ENCODE measurements at places on chromosomes 5 and 9.

DNA sequence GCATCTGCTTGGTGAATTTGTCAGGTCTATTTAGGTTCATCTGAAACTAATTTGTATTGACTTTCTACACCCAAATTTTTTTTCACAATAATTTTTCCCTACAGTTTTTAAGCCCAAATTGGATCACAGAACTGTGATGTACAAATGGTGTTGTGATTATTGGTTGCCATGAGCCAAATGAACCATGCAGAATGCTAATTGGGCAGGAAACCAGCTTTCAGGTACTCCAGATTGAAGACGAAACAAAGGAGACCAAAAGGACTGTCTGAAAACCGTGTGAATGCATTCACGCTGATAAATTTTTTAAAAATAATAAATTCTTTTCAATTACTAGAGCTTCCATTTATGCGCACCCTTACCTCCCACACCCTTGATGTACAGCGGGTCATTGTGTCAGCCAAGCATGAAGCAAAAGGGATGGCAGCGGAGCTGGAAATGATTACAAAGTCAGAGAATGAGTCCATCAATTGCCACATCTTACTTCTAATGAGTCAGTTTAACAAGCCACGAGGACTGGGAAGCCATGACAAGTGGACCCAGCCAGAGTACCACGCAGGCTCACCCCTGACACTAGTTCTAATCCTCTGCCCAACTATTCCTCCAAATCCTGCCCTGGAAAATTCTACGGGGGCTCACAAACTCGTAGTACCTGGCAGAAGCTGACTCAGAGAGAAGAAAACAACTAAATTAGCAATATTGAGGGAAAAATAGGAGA is 66.5 kb downstream of the SEMA6A start:
- DNase-seq, result no peak

- no peak for DNase-seq
These were observed 28.7 kb downstream of the LARP1 start for GRCh38 chr5:154783774-154784460.

DNA sequence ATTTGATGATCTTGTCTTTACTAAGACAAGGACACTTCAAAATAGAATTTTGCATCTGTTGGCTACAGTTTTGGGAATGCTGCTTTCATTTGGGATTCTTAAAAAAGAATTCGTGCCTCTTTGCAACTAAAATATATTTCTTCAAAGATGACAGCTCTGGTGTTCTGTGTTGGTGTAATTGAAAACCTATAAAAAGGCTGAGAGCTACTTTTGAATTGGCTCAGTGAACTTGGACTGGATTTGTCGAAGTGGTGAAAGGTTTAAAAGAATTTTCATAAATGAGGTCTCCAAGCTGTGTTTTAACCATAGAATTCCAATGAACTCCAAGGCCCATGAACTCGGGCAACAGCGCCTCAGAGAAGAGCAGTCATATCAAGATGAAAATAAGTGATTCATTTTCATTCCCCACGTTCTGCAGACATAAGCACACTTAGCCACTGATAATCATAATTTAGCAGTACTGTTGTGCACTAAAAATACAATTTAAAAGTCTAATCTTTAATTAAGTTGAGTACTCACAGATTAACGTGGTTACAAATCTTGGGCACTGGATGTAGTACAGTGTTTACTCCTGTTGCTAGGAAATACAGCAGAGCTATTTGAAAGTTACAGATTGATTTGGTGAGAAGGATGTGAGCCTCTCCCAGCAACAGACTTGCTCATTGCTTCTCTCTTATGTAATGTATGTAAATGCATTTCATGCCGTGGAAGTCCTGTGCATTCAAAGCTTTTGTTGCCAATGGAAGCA is 10.9 kb downstream of the SNCAIP start:
- no peak for DNase-seq

DNA sequence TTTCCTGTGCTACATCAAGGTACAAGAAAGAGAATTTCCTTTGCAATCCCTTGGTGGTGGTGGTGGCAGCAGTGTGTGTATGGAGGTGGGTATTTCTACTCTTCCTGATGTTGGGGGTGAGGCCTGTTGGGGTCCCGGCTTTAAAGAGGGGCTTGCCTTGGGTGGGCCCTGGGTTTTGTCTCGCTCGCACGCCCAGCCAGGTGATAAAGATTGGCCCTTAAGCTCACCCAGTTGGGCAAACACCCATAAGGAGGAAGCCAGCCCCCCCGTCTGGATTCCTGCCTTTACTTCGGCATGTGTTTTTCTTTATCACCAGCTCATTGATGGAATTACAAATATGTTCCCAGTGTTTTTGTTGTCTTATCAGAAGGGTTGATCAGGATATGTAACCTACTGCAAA is 16.0 kb upstream of the SARDH start:
- DNase-seq, result no peak

GRCh38 chr9:113274474-113275156 is 757 bp downstream of the CDC26 start:
- DNase-seq, result peak; percentile 86

GRCh38 chr5:39825301-39825700 is 400.5 kb upstream of the DAB2 start:
- no peak for DNase-seq

DNA sequence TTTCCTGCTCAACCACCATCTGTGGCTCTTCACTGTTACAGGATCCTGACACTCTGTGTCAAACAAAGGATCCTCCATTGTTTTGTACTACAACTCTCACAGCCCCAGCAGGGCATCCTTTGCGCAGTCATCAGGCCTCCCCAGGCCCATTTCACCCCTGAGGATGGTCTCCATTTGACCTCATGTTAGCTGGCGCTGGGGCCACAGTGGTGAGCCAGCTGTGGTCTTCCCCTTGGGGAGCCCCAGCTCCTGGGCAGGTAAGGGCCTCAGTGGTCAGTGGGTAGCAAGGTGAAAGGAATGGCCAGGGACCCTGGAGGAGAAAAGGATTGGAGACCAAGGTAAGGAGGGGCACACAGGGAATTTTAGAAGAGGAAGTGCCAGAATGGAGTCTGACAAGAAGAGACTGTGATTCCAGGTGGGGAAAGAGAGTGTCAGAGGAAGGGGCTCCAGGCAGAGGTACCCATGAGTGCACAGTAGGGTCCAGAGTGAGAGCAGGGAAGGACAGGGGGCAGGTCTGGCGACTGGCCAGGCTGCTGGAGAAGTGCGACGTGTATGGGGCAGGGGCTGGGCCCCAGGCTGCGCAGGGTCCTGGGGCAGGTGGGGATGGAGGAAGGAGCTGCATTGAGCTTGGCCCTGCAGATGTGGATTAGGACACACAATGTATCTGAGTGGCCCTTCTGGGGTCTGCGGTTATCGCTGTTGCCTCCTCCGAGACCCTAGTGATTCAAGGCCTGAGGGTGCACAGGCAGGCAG is 109.9 kb downstream of the PHF2 start:
- DNase-seq, result no peak

GRCh38 chr5:133371371-133372155 is 240.8 kb downstream of the FSTL4 start:
- no peak for DNase-seq
